Activated naive CD4-positive, alpha-beta T cell (primary cell): ENCODE measurements at places on chromosomes 7 and 10.

- DNase-seq, result no peak
Measured at GRCh38 chr7:144513334-144513733, 109.8 kb upstream of the NOBOX start.

- no peak for DNase-seq
Measured at GRCh38 chr10:92972066-92972870, 88.3 kb upstream of the CYP26C1 start.

DNA sequence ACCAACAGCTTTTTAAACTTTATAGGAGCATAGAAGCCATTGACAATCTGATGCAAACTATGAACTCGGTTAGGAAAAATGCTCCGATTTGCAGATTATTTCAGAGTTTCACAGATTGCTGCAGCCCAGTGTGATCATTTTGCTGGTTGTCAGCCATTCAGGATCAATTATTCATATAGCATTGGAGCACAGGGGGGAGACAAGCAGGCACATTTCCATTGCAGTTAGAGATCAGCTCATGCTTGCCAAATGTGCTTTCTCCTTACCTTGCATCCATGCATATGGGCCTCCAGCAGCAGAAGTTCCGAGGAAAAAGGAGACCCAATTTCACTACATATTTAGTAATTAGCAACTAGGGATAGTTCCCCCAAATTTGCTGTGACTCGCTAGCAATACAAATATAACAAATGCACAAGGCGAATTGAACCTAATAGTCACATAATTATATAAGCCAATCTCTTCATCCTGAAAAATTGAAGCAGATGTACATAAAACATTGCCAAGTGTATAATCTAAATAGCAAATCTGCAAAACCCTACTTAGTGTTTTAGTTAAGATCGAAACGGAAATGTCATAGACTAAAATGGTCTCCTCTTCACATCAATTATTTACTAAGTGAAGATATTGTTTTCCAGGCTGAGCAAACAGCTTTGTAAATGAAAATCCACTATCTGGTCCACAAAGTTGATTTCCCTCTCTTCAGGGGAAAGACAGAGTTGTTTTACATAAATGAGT, 49.5 kb upstream of the RSU1 start:
- no peak for DNase-seq

GRCh38 chr7:148684289-148684830, 14.3 kb upstream of the CUL1 start:
- DNase-seq, result no peak

DNA sequence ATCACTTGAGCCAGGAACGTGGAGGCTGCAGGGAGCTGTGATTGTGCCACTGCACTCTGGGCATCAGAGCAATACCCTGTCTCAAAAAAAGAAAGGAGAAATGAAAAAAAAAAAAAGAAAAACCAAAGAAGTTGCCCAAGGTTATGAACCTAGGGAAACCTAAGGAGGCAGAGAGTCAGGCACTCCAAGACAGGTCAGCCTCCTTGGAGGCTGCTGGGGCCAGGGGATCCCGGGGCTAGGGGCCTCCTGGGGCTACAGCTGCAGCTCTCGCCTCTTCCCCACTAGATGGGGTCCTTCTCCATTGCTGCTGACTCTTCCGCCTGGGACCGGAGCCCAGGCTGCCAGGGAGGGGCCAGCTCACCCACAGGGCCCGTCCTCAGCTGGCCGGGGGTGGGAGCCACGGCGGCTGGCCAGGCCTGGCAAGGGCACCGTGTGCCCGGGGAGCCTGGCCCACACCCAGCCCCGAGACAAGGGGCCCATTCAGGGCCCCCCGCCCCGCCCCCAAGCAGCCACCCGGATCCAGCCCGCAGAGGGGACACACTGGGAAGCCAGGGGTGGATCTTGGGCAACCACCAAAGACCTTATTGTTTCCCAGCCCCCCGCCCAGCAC, 1.7 kb upstream of the SPACDR start:
- DNase-seq, result no peak

DNA sequence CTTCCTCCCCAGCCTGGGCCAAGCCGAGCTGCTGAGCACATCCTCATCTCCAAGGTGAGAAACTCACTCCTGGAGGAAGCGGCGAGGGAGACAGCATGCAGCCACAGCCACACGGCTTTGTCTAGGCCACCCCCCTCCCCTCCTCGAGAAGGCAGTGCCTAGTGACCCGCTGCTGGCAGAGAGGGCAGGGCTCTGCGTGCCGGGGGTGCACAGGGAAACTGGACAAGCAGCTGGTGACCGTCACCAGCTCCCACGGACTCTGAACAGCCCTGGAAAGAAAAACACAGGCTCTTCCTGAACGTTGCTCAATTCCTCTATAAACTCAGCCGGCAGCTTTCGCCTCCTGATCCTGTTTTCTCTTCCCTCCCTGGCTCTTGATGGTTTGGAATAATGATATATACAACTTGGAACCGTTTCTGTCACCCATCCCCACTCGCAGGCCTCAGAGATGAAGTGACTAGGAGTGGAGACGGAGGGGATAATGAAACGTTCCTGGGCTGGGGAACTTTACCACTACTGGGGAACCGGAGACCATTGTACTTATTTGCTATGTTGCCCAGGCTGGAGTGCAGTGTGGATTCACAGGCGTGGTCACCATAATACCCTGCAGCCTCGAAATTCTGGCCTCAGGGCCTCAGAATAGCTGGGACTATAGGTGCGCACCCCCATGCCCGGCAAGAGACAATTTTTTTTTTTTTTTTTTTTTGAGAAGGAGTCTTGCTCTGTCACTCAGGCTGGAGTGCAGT, 19.3 kb downstream of the PAPOLB start:
- no peak for DNase-seq

- DNase-seq, result no peak
Measured at GRCh38 chr7:84393786-84394185, 199.2 kb upstream of the SEMA3A start.

DNA sequence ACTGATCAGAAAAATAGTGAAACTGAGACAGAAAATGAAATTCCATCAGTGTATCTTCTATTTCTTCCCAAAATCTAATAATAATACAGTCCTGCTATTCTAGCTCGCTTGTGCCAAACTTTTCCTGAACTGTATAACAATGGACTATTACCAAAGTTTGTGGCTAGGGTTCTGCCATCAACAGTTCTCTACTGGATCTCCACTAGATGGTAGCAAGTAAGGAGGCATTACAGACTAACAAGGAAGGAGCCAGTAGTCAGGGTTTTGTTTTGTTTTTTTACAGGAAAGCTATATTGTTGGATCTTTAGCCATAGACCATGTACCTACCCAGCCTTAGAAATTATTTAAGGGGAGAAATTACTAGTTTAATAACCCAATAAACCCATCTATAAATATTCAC, 10.8 kb downstream of the MTERF1 start:
- no peak for DNase-seq

DNA sequence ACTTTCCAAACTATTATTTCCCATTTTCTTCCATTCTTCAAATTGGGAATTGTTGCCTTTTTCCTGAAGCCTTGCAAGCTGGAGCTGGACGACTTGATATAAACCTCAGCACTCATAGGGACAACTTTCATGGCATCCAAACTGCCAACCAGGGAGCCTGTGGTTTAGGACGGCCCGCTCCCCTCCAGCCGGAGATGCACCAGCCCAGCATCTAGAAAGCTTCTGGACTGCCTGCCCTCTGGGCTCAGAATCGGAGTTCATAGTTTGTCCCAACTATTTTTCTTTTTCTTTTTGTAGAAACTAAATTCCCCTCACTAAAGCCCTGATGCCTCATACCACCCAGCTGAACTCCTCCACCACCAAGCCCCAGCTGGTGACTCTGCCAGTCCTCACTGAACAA, 200.3 kb downstream of the DNAJB6 start:
- DNase-seq, result no peak

DNA sequence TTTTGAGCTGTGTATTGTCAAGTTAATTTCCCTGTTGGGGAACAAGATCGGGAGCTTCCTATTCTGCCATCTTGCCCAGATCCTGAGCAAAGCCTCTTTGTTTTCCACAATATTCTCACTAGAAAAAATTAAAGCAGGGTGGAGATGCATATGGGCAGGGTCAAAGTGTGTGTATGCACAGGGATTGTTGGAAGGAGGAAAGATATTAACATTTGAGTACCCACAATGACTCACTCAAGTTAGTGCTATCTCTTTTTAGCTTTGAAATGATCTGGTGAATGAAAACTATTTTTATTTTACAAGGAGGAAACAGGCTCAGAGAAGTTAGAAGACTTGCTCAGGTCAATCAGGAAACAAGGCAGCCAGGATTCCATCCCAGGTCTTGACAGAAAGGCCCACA, 6.7 kb upstream of the BTBD16 start:
- DNase-seq, result no peak

- no peak for DNase-seq
Measured at GRCh38 chr7:12921751-12922345, 234.4 kb downstream of the ARL4A start.

GRCh38 chr10:52477305-52477704, 163.2 kb downstream of the DKK1 start:
- DNase-seq, result no peak

DNA sequence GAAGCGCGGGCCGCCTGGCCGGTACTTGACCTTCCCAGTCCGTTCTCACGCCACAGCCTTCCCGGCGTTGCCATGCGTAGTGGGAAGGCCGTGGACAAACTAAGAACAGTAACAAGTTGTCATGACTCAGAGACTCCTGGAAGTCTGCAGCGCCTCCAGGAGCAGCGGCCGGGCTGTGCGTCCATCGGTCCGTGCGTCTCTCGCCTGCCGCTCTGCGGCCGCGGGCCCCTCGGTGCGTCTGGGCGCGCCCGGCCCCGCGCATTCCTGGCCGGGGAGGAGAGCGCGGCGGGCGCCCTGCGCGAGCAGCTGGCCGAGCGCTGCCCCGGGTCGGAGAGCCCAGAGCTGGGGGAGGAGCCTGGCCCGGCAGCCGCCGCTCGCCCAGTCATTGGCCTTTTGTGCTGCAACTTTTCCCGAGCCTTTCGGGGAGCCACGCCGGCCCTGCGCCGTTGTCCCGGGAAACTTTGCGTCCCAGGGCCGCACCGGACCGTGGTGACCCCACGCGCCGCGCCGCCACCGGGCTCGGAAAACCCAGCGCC, 123.7 kb downstream of the TACC2 start:
- no peak for DNase-seq

DNA sequence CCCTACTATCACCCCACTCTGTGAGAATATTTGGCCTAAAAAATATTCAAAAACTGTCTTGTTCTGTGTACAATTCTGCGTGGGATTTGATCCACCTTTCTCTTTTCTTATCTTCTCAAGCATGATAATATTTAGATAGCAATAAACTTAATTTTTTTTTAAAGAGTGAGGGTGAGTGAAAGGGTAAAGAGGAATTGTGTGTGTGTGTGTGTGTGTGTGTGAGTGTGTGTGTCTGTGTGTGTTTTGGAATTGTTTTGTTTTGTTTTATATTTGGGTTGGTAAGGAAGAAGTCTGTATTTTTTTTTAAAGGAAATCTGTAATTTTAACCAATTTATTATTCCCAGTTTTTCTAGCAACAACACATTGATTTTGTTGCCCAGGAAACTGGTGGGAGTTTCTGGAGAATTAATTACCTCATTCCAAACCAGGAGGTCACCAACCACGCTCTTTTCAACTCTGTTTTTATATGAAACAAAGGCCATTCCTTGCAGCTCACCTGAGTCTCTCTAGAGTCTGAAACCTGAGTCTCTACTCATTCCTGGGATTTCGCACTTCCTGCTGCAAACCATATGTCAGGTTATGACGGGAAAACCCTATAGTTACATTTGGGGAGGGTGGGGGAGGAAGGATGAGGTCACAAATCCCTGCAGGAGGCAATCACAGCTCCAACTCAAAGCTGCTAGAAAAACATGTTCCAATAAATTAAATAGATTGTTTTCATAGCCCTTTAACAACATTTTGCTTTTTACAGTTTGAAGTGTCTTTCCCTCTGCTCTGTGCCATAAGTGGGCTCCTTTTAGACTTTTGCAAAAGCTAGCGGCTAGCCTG, 38.1 kb upstream of the XPNPEP1 start:
- no peak for DNase-seq

GRCh38 chr10:114370199-114370598, 34.1 kb downstream of the AFAP1L2 start:
- no peak for DNase-seq

GRCh38 chr10:103620891-103621782, 127.6 kb downstream of the NEURL1 start:
- DNase-seq, result no peak

- DNase-seq, result no peak
Measured at GRCh38 chr10:1687623-1688150, 49.6 kb downstream of the ADARB2 start.

DNA sequence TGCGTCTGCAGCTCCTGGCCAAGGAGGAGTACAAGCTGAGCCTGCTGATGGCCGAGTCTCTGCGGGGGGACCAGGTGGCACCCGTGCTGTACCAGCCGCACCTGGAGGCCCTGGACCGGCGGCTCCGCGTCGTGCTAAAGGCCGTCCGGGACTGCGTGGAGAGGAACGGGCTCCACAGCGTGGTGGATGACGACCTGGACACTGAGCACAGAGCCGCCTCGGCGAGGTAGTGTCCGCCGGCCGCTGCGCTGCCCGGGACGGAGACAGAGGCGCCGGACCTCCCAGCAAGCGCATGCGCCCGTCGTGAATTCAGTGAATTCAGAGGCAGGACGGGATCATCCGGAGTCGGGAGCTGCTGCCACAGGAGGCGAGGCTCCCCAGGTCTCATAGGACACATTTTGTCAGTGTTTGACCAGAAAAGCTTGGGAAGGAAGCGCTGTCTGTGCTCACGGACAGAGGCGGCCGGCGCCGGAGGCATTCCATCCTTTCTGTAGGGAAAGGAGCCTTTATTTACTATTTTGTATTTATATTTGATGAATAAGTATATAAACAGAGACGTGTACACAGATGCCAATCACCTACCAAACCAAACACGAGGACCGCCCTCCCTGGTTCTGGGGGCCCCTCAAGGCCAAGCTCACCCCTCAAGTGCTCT, 30.1 kb upstream of the FOXL3 start:
- DNase-seq, result no peak

GRCh38 chr10:15182540-15183207, 14.2 kb upstream of the NMT2 start:
- no peak for DNase-seq

GRCh38 chr7:28408105-28408959, 4.0 kb upstream of the CREB5 start:
- no peak for DNase-seq

- DNase-seq, result no peak
Measured at GRCh38 chr7:4479367-4480039, 202.6 kb upstream of the FOXK1 start.

GRCh38 chr10:52900593-52900992, 128.0 kb upstream of the MBL2 start:
- no peak for DNase-seq

DNA sequence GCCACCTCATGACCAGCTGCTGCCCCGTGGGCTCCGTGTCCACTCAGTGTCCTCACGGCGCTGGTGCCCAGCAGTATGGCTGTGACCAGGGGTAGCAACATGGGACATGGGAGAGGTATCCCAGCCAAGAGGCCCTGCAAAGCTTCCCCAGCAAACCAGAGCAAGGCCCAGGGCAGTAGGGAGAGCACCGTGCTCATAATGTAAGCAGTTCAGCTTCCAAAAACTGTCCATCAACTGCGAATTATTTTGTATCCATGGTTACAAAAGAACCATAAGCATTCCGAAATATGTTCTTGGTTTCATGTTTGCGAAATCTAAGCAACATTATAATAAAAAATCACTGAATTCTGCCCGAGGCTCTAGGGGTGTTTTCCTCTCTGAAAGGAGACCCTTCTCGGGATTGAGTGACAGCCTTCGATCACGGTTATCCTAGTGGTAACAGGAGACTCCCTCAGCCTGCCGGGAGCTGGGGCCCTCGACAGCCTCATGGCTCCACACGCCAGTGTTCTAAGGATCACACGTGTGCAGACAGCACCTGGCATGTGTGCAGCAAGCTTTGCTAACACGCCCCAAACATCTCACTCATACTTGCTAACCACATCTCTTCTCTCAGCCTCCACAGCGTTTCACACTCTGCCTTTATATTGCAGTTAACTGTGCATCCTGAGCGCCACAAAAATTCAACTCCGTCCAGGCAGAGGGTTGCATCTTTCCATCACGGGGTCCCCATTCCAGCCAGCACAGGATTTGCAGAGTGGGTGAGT, 117.6 kb downstream of the DIP2C start:
- no peak for DNase-seq
